ENCODE measurements at places on chromosomes 1 and 21.
A peak's percentile ranks its signal among the peaks of the same experiment; 100 is the strongest.

DNA sequence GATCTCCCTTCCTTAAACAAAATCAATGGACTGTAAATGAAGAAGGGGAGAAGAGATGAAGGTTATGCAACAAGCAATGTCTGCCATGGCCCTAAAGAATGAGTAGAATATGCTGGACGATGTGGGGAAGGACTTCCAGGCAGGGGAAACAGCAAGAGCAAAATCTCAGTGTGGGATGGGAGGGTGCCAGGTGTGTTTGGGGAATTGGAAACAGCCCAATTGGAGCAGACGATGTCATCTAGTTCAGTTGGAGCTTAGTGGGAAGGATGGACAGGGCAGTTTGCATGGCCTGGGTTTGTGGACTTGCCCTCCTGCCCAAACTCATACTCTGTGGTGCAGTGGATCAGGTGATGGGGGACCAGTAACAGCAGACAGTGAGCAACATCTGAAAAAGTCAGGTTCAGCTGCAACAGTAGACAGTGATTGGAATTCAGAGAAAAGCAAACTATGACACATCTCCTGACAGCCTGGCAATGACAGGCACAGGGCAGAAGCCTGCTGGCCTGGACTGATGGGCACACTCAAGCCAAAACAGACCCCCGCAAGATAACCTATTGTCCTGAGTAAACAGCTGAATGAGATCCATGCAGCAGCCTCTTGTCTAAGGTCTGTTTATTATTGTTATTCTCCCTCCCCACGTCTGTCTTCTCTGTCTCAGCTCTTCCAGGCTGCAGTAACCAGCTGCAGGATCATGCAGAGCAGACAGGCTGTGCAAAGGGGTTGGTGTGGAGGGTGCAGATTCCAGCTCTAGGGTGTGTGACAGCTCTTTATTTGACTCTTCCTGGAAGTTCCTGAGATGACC lies 50.5 kb upstream of the PRELP start:
- no peak for DNase-seq

DNA sequence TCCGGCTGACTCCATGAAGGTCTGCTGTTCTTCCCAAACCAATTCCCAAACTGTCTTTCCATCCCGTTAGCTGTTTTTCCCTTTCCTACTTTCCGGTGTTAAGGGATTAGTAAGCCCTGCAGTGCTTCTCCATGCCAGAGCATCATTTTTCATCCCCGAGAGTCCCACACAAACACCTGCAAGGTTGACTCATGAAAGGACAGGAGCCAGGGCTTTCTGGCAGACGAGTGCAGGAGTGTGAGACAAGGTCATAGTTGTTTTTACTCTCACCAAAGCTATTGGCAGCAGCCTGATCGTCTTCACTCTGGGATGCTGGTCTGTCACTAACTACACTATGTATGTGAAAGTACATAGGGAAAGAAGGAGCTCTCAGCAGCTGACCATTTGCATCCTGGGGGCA lies 10.2 kb upstream of the BECN2 start:
- DNase-seq, result no peak

GRCh38 chr1:75519651-75520427 lies 91.1 kb downstream of the SLC44A5 start:
- DNase-seq, result no peak

- DNase-seq, result no peak
Observed at GRCh38 chr1:30759718-30760281, 2.2 kb upstream of the LAPTM5 start.

- DNase-seq, result peak; percentile 83
Observed at GRCh38 chr1:204941421-204942338, 71.0 kb downstream of the NFASC start.

GRCh38 chr1:158248118-158248517 lies 6.1 kb upstream of the CD1A start:
- DNase-seq, result no peak

All from NCI-H2171 treated with DMSO at 0.1 percent for 48 hours (cell line).